Airway epithelial cell (primary cell): ENCODE measurements at places on chromosomes 5 and 9. TPM values are rescaled to one million over a fixed set of nuclear protein-coding genes. Genes with fewer than 3 reads are reported as not detected.

The ESM1 gene
- total RNA-seq = 0.14 and 0.56 TPM in 2 replicates

The IGFBPL1 gene
- 0.71 and 1.5 TPM in 2 replicates for total RNA-seq

The CAMK4 gene
- 1.6 and 3.0 TPM in 2 replicates for total RNA-seq

The SEMA5A gene
- 0.79 and 1.5 TPM in 2 replicates for total RNA-seq

The PPP3R2 gene
- total RNA-seq = not detected in 2 replicates

The SCGB3A2 gene
- total RNA-seq = not detected in 2 replicates

The PIP5KL1 gene
- 6.6 and 16.0 TPM in 2 replicates for total RNA-seq

The NME5 gene
- total RNA-seq = 1.2 and 2.8 TPM in 2 replicates

The EPB41L4A gene
- total RNA-seq = 4.7 and 29.8 TPM in 2 replicates

The OTP gene
- total RNA-seq = not detected in 2 replicates

The ANKRA2 gene
- 9.7 and 15.9 TPM in 2 replicates for total RNA-seq

The MARCOL gene
- not detected in 2 replicates for total RNA-seq

The NMUR2 gene
- not detected in 2 replicates for total RNA-seq

The FCN2 gene
- total RNA-seq = not detected in 2 replicates

The FOXD4L6 gene
- 0.05 and 0.07 TPM in 2 replicates for total RNA-seq

The OXCT1 gene
- 17.8 and 20.8 TPM in 2 replicates for total RNA-seq

The DNAJC18 gene
- 10.6 and 11.3 TPM in 2 replicates for total RNA-seq

The HSPB3 gene
- not detected in 2 replicates for total RNA-seq

The C9orf153 gene
- not detected in 2 replicates for total RNA-seq

The SH2D3C gene
- total RNA-seq = 0.21 TPM in 1 of 2 replicates, not detected in the other

The THBS4 gene
- total RNA-seq = 0.19 and 0.42 TPM in 2 replicates

The FOXD4 gene
- 0.21 TPM in 1 of 2 replicates, not detected in the other for total RNA-seq

The RANBP17 gene
- total RNA-seq = 3.4 and 3.5 TPM in 2 replicates

The IFNA21 gene
- not detected in 2 replicates for total RNA-seq

The C5orf63 gene
- total RNA-seq = 1.1 and 4.7 TPM in 2 replicates

The ENG gene
- 0.88 and 2.0 TPM in 2 replicates for total RNA-seq

The APC gene
- 27.3 and 36.0 TPM in 2 replicates for total RNA-seq

The PKD2L2 gene
- total RNA-seq = not detected in 2 replicates

The SGCD gene
- not detected in 2 replicates for total RNA-seq

The LRRC70 gene
- total RNA-seq = 0.07 and 2.0 TPM in 2 replicates
